ENCODE measurements at places on chromosomes 3 and 15.

DNA sequence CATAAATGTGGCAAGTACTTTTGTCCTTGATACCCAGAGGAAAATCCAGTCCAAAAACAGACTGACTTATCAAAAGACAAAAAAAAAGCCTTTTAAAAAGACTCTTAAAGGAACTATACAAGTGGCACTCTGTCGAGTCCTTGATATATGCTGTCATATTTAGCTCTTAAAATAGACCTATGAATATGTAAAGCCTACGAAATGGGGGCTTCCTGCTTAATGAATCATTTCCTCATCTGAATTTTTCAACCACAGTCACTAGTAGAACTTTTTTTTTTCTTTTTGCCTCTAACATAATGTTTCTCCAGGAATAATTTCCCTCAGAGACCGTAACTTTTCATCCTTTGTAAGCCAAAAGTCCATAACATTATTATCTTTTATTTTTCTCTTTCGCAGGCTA, 95.8 kb downstream of the P3H2 start:
- no peak for DNase-seq

GRCh38 chr3:52752045-52752660, 18.6 kb downstream of the NEK4 start:
- no peak for DNase-seq

- no peak for DNase-seq
These were observed 34.6 kb downstream of the ZNF589 start for GRCh38 chr3:48275287-48276027.

DNA sequence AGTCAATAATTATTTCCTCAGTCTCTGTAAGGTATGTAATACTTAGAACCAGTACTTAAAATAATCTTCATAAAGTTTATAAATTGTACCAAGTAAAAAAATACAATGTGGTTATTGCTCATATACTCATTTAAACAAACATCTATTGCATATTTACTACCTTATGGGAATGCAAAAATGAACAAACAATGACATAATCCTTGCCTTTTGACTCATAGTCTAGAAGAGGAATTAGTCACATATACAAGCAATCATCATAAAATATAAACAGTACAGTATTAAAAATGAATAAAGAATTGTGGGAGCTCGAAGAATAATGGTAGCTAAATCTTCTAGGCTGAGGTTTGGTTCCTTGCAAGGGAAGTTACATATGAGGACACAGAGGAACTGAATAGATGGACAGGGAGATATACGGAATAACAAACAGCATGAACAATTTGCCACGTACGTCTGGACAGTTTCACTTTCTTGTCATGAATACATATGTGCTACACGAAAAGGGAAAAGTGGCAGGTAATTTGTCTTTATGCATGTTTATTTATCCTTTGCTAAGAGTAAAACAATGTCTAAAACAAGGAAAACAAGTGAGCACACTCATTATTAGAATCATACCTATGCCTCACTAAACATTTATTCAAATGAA, 17.2 kb downstream of the IMPG2 start:
- no peak for DNase-seq

GRCh38 chr3:109702252-109702651, 364.9 kb upstream of the DPPA4 start:
- DNase-seq: no peak

DNA sequence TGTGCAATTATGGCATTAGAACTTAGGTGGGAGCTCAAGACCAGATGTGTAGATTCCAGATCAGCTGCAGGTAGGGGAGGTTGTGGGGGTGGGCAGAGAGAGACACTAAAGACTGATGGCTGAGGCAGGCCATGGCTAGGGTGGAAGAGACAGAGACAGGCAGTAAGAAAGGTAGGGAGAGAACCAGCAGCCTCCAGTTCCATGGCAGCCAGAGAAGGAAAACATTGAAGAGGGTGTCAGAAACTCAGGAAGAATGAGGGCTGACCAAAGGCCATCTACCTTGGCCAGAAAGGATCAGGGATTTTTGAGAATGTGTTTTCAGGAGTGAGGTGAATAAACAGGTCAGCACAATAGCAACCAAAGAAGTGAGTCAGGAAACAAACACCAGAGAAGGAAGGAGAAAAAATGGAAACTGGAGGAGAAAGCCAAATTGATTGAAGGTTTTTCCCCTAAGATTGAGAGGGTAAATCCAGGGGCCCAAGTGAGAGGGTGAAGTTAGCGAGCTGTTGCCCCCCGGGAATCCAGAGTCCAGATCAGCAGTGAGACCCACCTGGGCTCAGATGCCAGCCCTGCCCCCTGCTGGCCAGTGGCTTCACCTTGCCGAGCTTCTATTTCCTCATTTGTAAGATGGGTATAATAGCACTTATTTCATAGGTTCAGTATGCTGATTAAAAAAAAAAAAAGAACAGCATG, 41.0 kb downstream of the ABHD2 start:
- peak; percentile 61 for DNase-seq

DNA sequence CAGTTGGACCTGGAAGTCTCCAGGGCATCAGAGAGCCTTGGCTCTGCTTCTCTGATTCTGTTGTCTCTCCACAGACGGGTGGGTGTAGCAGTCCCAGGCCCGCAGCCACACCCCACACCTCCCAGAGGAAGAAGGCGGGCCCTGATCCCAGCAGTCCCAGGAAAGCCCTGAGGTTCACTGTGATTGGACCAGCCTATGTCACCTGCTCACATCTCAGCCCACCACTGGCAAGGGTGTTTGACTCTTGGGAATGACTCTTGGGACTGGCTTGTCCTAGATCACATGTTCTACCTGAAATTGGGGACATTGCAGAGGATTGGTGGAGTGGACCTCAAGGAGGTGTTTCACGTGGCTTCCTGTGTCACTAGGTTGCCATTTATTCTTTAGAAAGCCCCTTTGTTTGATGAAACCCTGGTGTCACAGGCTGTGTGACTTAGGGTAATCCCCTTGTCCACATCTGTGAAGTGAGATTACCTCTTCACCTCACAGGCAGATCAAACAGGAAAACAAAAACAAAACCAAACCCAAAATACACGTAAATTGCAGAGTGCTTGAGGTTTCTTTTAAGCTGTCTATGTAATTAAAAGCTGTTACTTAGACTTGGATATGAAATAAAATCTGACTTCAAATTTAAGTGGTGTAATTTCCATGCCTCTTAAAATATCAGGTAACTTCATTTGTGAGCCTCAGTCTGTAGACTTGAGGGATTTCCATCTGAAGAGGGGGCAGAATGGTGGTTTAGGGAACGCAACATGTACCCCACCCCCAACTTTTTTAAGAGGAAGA, 26.7 kb downstream of the FLNB start:
- DNase-seq: no peak

- DNase-seq: no peak
These were observed 251.7 kb upstream of the ROBO2 start for GRCh38 chr3:76788206-76788605.

DNA sequence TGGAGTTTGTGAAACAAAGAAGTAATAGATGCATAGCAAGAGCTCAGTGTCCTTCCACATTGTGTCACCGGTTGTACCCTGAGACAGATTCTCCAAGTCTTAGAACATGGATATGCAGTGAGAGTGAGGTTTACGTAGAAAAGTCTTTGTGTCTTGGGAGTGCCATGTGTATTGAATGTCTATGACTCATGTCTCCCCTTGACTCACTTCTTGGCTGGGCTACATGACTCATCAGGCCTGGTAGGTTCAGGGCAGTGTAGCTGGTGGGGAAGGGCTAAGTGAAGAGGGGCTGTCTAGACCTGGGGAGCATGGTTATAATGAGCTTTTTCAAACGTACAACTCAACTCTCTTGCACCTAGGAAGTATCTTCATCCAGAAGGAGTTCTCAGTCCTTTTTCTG, 167.4 kb downstream of the GAP43 start:
- no peak for DNase-seq

DNA sequence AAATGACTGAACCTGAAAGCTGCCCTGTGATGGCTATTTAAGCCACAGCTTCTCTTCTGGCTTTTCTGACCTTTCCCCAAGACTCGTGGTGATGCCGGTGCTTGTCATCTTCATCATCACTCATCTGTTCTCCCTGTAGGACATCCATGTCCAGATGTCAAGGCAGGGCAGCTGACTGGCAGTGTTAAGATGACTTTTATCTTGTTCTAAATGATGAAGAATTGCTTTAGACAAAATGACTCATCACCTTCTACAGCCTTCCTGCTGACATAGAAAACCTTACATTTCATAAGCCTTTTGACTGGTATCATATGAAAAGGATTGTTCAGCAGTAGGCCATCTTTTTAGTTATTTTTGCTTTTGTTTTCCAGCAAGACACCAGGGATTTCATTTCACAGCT, 67.0 kb upstream of the GPR149 start:
- DNase-seq: no peak

- peak; percentile 51 for DNase-seq
These were observed 1.0 kb upstream of the ISY1 start for GRCh38 chr3:129161860-129162271.

GRCh38 chr3:15997274-15997943, 177.1 kb upstream of the GALNT15 start:
- DNase-seq: no peak

DNA sequence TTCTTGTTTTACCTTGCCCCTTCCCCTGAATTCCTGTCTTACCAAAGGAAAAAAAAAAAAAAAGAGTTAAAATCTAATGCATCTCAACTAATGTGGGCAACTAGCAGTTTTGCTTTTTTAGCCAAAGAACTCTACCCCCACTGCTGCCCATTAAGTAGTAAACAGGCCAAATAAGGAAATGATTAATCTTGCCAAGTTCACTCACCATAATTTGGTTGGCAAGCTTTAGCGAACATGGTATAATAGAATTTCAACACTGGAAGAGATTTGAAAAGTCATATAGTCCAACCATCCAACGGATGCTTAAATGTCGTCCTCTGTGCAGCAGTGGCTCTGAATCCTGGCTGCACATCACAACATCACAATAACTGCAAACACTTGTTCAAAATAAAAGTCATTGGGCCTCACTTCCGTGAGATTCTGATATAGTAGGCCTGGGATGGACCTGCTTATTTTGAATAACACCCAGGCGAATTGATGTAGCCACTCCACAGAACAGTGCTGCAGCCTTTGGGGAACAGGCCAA, 142.0 kb upstream of the UBE2E1 start:
- no peak for DNase-seq

GRCh38 chr3:174101244-174101643, 703.7 kb downstream of the NLGN1 start:
- DNase-seq: peak; percentile 97

DNA sequence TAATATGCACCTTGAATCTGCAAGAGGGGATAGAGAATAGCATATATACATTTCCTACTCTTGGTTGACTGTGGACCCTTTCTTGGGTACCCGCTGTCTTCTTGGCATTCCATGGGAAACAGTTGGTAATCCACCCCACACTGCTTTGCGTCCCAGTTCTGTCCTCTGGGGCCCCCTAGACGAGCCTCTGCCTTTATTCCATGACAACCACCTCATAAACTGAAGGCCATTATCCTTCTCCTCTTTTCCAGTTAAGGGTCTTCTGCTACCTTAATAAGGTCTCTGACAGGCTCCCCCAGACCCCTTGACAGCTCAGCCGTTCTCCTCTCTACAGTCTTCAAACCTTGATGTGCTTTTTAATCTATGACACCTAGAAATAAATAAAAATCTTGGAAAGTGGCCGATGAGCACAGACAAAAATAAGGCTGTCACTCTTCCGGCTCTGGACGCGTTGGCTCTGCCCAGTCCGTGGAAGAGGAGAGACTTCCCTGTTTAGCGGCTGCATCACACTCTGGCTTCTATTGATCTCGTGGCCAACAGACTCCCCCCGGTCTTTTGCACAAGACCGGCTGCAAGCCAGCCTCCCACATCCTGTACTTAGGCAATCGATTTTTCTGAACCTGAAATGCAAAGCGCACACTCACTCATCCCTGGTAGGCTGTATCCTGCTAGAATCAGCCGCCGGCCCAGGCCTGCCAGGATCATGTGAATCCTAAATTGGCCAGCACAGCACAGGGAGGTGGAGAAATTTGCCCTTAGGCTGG, 251.0 kb upstream of the TLE3 start:
- no peak for DNase-seq

Measured in NCI-H2081 (cell line).